Activated CD8-positive, alpha-beta memory T cell treated with anti-CD3 and anti-CD28 coated beads for 1 hour (primary cell): ENCODE measurements at places on chromosomes 4 and X.

- no peak for DNase-seq
These were observed 18.0 kb downstream of the FAM9A start for GRCh38 chrX:8783097-8783713.

DNA sequence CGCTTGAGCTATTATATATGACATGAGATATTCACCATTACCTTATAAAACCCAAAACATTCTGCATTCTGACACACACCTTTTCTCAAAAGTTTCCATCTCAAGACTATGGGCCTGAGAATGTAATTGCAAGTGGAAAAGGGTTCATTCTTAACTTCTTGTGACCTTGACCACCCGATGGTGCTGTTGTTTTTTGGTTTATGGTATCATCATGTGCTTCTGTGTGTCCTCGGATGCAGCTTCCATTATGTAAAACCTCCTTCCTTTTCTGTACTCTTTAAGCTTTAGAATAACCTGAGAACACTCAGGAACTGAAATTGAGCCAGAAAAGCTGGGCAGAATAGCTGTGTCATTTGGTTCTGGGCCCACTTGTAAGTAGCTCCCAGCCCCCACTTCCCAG, 16.2 kb upstream of the PUDP start:
- no peak for DNase-seq

DNA sequence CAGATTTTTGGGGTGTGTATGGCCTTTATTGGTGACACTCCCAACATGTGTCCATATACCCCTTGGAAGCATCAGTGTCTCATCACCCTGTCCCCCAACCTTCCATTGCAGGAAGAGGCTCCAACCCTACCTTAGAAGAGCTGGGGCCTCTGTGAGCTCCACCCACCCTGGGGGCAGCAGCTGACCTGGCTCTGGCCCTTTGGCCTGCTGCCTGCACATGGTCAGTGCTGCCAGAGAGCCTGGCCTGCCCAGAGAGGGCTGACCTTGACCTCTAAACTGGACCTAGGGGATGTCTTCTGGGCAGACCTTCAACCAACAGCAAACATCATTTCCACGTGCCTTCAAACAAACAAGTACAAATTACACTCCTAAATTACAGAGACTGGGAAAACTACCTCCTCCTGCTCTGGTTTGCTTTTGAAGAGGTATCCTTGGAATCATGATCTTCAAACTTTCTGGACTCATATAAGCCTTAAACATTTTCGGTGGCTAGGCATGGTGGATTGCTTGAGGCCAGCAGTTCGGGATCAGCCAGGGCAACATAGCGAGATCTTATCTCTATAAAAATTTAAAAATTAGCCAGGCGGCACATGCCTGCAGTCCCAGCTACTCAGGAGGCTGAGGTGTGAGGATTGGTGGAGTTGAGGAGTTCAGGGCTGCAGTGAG, 27.3 kb upstream of the KIAA0232 start:
- DNase-seq: no peak

DNA sequence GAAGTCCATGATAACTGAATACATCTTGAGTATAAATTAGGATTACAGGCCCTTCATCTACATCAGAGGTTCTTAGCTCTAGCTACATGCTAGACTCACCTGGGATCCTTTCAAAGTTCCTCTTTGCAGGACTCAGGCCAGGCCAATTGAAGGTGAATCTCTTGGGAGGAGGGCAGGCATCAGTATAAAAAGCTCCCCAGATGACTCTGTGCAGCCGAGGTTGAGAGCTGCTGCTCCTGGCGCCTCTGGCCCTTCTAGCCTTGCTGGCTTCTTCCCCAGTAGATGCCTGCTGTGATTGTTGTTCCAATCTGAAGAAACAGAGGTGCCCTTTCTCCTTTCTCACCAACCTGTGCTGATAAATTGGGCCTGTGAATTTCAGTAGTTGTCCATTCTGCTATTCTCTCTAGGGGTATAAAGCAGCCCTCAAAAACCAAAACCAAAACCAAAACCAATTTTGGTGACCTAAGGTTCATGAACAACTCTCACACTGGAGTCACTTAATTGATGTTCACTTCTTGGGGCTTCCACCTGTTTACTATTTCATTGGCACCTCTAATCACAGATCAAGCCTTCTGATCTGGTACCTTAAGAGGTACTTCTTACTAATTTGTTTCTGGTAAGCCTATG, 78.7 kb downstream of the SUPT20HL2 start:
- no peak for DNase-seq

GRCh38 chr4:38672074-38672396, 8.0 kb downstream of the KLF3 start:
- no peak for DNase-seq

DNA sequence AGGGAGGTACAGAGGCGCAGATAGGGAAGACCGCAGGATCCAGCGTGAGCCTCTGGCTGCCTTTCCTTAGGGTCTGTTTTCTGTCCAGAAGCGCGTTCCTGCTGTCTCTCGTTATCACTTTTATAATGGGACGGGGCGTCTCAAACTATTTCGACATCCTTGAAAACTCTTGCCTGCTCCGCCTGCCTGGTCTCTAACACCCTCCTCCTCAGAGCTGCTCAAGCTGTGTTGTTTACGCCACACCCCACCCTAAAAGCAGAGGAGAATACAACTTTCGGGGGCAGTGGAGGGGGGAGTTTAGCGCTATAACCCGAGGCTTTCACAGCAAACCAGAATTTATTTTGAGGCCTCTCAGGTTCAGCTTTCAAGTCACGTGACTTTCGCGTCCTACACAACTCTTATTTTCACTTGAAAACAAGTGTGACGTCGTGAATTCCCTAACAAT, 646 bp upstream of the FAM3A start:
- DNase-seq: no peak

DNA sequence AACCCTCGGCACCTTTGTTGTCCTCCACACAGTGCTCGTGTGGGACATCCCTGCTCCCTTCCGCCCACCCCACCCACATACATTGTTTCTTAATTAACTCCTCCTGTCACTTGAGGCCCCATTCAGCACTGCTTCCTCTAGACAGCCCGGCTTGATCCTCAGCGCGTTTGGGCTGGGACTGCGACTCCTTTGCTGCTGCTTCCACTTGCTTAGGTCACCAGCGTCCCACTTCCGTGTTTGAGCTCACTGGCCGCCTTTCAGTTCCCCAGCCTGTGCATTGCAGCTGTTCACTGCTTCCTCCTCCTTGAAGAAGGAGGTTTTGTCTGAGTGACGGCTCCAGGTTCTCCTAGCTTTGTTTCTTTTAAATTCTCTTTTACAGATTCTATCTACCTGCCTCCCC, 16.1 kb downstream of the RNF4 start:
- DNase-seq: peak; percentile 37

GRCh38 chr4:76083386-76083988, 9.0 kb downstream of the ART3 start:
- no peak for DNase-seq

GRCh38 chr4:123790681-123791080, 394.1 kb downstream of the SPRY1 start:
- DNase-seq: no peak

DNA sequence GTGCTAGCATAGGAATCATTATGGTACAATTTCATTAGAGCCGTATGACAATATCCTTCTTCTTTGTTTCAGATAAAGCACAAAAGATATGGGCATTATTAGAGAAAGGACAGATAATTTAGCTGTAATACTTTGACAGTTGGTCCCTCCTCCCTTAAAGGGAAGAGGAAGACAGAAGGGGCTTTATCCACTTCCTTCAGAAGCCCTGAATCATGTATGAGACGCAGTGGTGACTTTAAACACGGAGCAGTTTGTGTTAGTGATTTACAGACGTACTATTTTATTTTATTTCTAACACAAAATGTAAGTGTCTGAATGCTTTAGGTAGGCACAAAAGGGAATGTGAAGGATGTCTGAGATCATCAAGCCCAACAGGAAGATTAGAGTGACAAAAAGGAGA, 467.7 kb downstream of the IL15 start:
- no peak for DNase-seq

GRCh38 chrX:109619771-109620170, 5.2 kb downstream of the KCNE5 start:
- DNase-seq: no peak

GRCh38 chr4:147829401-147830101, 97.7 kb downstream of the ARHGAP10 start:
- no peak for DNase-seq

GRCh38 chr4:109729117-109729717, 653 bp downstream of the PLA2G12A start:
- peak; percentile 3 for DNase-seq

GRCh38 chr4:107166181-107166580, 130.1 kb upstream of the DKK2 start:
- no peak for DNase-seq

DNA sequence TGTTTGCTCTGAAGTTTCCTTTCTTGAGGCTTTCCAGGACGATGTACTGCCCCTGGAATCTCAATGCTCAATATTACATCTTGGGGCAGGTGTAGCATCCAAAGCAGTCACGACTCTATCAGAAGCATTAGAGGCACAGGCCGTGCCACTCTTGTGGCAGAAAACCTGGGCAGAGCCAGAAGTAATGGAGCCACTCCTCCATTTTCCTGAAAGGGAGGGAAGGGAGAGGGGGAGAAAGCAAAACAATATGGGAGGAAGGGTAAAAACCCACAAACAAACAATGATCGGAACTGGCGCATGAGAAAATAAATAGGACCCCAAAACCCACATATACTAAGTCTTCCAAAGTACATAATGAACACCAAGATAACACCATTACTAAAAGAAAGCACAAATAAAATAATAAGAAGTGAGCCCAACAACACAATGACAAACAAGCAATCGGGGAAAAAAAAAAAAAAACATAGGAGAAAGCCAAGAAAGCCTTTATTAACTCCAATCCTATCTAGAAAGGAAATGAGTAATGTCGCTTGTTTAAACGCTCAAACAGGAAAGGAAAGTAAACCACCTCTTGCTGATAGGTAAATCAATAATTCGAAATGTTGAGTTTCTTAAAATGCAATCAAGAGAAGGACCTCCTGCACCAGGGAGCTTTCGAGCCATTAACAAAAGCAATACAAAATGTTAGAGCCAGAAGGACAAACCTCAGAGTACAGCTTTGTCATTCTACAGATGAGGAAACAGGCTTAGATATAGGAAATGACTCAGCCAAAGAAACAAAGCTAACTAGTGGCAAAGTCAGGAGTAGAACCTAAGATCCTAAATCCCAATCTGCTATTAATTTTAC, 117.4 kb downstream of the ATRX start:
- DNase-seq: no peak

- peak; percentile 68 for DNase-seq
These were observed at the start of gene DDX3X for GRCh38 chrX:41333744-41334362. Gene DDX3X (plus strand): TSS chrX:41334162. CDS start chrX:41334253, 91 bp downstream.

DNA sequence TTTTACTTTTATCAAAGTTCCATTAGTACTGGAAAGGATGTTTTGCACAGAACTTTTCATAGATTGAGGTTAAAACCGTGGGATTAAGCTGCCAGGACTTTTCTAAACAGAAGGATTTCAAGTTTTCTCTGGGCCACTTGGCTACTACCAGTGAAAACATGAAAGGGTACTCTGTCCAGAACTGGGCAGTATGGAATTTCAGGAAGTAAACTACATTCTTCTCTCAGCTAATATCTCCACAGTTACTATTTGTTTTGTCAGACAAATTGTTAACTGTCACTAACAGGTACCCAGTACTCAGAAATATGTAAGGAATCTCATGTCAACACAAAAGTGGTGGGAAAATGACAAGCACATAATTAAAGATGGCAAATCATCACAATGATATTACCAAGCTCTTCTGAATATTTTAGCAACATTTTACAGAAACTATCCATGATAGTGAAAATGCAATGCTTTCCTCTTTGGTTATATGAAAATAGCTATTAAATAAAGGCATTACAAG, 454.4 kb downstream of the C4orf33 start:
- no peak for DNase-seq

DNA sequence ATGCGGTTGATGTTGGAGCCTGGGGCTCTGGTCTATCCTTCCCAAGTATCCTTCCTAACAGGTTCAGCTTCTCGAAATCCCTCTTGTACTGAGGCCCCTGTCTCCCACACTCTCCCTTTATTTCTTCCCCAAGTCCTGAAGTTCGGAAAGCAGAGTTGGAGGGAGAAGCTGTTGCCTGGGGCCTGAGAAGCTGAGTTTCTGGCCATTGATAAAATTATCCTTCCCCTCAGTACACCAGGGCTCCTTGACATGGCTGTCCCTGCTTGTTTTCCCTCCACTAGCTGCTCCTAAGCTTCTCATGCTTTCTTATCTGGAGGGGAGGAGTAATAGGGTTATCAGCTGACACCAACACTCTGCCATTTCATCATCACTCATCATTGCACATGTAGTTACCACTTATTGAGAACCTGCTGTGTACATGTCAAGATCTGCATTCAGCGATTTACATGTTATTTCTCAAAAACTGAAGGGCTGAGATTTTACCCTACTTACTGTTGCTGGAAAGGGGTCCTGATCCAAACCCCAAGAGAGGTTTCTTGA, 58.0 kb downstream of the FUNDC1 start:
- DNase-seq: no peak

DNA sequence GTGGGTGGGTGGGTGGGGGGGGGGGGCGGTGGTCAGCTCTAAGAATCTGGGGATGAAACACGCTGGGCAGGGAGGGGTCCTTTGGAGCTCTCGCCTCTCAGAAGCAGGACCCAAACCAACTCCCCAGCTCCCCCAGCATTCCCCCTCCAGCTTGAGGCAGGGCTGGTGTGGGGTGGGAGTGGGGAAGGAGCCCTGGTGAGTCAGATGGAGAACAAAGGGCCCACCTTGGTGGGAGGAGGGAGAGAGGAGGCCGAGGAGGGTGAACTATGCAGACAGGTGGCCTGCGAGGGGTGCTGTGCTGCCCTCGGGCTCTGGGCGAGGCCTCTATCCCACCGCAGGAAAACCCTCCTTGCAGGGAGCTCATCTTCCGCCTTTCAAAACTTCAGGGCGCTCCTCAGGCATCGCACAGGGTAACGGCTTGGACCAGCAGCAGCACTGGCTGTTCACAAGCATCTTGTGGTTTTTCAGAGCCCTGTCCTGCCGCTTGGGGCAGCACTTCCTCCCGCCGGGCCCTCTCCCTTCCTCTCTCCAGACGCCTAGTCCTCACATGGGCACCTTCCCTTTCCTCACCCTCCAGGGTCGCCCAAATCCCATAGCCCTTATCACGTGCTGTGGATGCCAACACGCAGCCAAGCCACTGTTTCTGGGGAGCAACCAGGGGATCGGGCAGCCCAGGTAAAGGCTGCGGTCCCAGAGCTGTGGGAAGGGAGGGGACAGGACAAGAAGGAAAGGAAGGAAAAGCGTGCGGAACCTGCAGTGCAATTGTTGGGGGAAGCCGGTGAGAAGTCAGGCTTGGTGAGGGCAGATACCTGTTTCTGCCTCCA, 34.0 kb upstream of the GRPEL1 start:
- DNase-seq: no peak

DNA sequence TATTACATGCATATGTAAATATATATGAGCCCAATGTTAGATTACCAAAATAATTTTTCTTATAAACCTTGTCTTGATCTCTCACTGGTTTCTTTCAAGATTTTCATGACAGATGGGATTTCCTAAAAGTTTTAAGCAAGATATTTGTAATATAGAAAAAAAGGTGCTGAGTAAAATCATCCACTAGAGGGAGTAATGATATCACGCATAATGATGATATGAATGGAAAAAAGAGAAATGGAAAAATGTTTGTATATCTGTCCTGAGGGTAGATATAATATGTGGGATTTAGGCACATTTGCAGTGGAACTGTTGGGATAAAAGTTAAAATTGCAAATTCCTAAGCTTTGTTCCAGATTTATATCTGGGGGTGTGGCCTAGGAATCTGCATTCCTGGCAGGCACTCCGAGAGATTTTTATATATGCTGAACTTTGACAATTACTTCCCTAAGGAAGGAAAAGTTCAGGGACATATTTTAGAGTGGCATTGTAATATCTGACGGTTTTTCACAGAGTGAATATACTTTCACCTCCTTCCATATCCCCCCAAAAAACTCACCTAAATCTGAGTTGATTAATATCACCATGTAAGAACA, 60.5 kb downstream of the TMA16 start:
- DNase-seq: no peak
